A549 treated with ZK216348 at 1 μM for 4 hours (cell line): ENCODE measurements at places on chromosomes 4 and X. TPM values are rescaled to one million over a fixed set of nuclear protein-coding genes. Genes with fewer than 3 reads are reported as not detected.

Gene EVC
- total RNA-seq = 8.3 to 14.9 TPM (median 11.9 TPM) in 5 replicates

Gene RHOXF1
- total RNA-seq = not detected in 5 replicates

Gene CXorf49
- not detected in 5 replicates for total RNA-seq

Gene BLOC1S4
- 14.5 to 18.0 TPM (median 16.5 TPM) in 5 replicates for total RNA-seq

Gene ANOS1
- 0.04 to 0.32 TPM (median 0.10 TPM) in 4 of 5 replicates, not detected in the other for total RNA-seq

Gene GAGE1
- not detected in 5 replicates for total RNA-seq

Gene NPY1R
- total RNA-seq = 0.11 TPM in 1 of 5 replicates, not detected in the others

Gene FOXP3
- 0.11 to 0.19 TPM (median 0.15 TPM) in 4 of 5 replicates, not detected in the other for total RNA-seq

Gene USP17L22
- not detected in 5 replicates for total RNA-seq

Gene SULT1E1
- total RNA-seq = not detected in 5 replicates

Gene SULT1B1
- 0.02 TPM in 1 of 5 replicates, not detected in the others for total RNA-seq

Gene HERC3
- 4.9 to 9.1 TPM (median 8.6 TPM) in 5 replicates for total RNA-seq

Gene FAM9C
- total RNA-seq = 0.04 TPM in 1 of 5 replicates, not detected in the others

Gene RAP2C
- total RNA-seq = 22.4 to 47.5 TPM (median 28.8 TPM) in 5 replicates

Gene PABPC4L
- total RNA-seq = 0.02 to 0.10 TPM (median 0.07 TPM) in 4 of 5 replicates, not detected in the other

Gene F8A3
- total RNA-seq = 0.38 to 2.1 TPM (median 1.0 TPM) in 5 replicates

Gene NELFA
- total RNA-seq = 14.3 to 26.8 TPM (median 25.4 TPM) in 5 replicates

Gene USP26
- total RNA-seq = not detected in 5 replicates

Gene ATP2B3
- total RNA-seq = 0.05 to 0.21 TPM (median 0.07 TPM) in 4 of 5 replicates, not detected in the other

Gene FAM241A
- total RNA-seq = 0.53 to 1.2 TPM (median 0.91 TPM) in 5 replicates

Gene STPG2
- not detected in 5 replicates for total RNA-seq

Gene SH3BP2
- 2.5 to 4.9 TPM (median 4.0 TPM) in 5 replicates for total RNA-seq

Gene CTBP1
- total RNA-seq = 56.7 to 97.3 TPM (median 85.7 TPM) in 5 replicates

Gene ARX
- total RNA-seq = 0.45 to 0.74 TPM (median 0.52 TPM) in 5 replicates

Gene ENPP6
- not detected in 5 replicates for total RNA-seq

Gene CASP6
- total RNA-seq = 14.7 to 18.0 TPM (median 15.3 TPM) in 5 replicates

Gene LDB2
- not detected in 5 replicates for total RNA-seq

Gene ESX1
- total RNA-seq = 0.14 to 0.16 TPM in 2 of 5 replicates, not detected in the others

Gene EFNB1
- total RNA-seq = 5.8 to 10.7 TPM (median 9.8 TPM) in 5 replicates

Gene TMPRSS11F
- total RNA-seq = not detected in 5 replicates

Gene COL25A1
- not detected in 5 replicates for total RNA-seq

Gene CT45A1
- total RNA-seq = not detected in 5 replicates

Gene DRD5
- not detected in 5 replicates for total RNA-seq

Gene P2RY10
- not detected in 5 replicates for total RNA-seq

Gene RNF212
- total RNA-seq = 1.5 to 2.5 TPM (median 1.7 TPM) in 5 replicates

Gene HS3ST1
- 0.04 to 0.75 TPM (median 0.44 TPM) in 5 replicates for total RNA-seq

Gene ODAPH
- 1.6 TPM in 1 of 5 replicates, not detected in the others for total RNA-seq

Gene ABRAXAS1
- total RNA-seq = 3.4 to 7.8 TPM (median 6.5 TPM) in 5 replicates

Gene MAGEA4
- not detected in 5 replicates for total RNA-seq

Gene AMMECR1
- total RNA-seq = 4.4 to 7.7 TPM (median 6.3 TPM) in 5 replicates

Gene AFF1
- total RNA-seq = 4.9 to 15.0 TPM (median 10.2 TPM) in 5 replicates

Gene PDLIM5
- 20.9 to 46.4 TPM (median 41.8 TPM) in 5 replicates for total RNA-seq

Gene HDAC8
- total RNA-seq = 24.3 to 32.3 TPM (median 26.1 TPM) in 5 replicates

Gene SPANXA1
- 0.23 to 0.46 TPM in 2 of 5 replicates, not detected in the others for total RNA-seq

Gene ITM2A
- total RNA-seq = 0.38 to 0.66 TPM in 2 of 5 replicates, not detected in the others

Gene YIPF7
- total RNA-seq = not detected in 5 replicates

Gene CTAG2
- total RNA-seq = not detected in 5 replicates

Gene ANXA3
- total RNA-seq = 56.7 to 92.0 TPM (median 59.6 TPM) in 5 replicates
